KG1 (cell line): ENCODE measurements at places on chromosomes 2 and 18.
A peak's percentile ranks its signal among the peaks of the same experiment; 100 is the strongest.

DNA sequence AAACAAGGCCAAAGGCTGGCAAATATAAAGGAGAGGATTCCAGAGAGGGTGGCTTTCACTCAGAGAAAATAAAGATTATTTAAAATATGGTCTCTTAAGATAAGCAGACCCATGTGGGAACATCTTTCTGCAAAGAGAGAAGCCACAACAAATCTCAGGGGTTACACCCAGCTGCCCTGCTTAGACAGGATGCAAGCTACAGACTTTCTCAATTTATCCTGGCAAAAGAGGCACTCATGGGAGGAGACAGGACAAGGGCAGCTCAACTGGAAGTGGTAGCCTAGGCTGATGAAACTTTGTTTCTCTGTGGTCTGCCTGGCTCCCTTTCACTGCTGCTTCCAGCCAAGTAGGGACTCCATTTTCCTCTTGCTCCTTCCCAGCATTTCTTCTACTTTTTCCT, 25.9 kb upstream of the SULT1C4 start:
- no peak for DNase-seq

DNA sequence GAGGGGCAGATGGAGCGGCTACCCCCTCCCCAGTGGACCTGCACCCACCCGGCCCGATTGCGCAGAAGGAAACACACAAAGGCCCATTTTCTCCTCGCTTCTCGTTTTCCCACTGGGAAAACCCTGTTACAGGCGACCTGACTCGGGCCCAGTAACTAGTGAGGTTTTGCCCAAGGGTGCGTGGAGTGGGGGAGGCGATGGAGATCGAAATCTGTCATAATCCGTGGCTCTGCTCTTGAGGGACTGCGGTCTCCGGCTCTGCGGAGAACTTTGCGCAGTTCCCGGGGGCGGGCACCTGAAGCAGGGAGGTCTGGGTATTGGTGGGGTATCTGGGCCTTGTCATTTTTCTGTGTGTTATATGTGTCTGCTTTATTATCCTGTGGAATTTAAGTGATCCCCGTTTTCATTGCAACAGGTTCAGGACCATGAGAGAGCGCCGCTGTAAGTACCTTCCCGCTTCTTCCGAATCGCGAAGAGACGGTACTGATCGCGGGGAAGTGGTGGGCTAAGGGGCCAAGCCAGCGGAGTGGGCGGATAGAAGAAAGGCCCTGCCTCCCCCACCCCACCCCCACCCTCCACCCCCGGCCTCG, 4.0 kb upstream of the HOXD4 start:
- no peak for DNase-seq

DNA sequence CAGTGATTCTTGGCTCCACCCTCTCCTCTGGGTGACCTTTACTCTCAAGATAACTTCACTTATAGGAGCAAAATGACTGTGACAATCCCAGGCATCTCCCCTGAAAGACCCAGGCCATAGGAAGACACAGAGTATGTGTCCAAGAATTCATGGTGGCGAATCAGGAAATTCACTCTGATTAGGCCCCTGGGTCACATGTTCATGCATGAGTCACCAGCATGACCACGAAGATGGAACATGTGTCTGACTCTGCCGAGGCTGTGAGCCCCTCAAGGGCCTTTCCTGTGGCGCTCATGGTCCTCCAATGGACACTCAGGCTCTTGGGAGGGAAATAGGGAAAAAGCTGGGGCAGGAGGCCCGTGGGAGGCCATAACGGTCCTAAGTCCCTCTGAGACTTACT, 74.0 kb upstream of the TEX51 start:
- no peak for DNase-seq

DNA sequence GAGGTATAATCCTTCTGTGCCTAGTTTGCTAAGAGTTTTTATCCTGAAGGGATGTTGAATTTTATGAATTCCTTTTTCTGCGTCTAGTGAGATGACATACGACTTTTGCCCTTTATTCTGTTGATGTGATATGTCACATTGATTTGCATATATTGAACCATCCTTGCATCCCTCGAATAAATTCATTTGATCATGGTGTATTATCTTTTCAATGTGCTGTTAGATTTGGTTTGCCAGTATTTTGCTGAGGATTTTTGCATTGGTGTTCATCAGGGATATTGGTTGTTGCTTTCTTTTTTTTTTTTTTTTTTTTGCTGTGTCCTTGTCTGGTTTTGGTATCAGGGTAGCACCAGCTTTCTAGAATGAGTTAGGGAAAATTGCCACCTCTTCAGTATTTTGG, 9.1 kb downstream of the GCC2 start:
- no peak for DNase-seq

DNA sequence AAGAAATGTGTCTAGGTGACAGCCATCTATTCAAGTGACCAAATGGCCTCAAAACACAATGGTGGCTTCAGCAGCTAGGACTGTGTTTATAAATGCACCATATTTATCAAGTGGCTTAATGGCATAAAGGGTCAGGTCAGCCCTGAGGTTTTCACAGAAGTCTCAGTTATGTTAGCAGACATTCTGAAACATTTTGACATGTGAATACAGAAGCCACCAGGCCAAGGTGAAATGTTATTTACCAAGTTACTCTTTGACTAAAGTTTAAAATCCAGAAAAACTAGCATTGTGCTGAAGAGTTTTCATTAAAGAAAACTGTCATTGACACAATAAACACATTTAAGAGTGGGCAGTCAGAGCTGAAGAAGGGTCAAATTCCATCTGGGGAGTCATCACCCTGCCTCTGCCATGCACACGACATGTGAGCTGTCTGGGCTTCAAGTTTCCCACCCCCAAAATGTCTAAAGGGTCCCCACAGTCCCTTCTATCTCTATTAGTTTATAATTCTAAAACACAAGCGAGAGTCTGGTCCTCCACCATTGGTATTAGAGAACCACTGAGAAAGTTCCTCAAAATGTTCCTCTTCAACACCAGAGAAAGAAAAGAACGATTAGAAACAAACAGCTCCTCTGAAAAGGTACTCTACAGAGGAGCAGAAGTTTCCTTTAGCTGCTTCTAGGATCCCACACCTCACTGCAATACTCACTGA, 77.5 kb upstream of the FZD5 start:
- no peak for DNase-seq

- no peak for DNase-seq
Measured at GRCh38 chr2:196486146-196486545, 153.4 kb upstream of the CCDC150 start.

- no peak for DNase-seq
Measured at GRCh38 chr2:118250463-118250862, 162.2 kb downstream of the INSIG2 start.

DNA sequence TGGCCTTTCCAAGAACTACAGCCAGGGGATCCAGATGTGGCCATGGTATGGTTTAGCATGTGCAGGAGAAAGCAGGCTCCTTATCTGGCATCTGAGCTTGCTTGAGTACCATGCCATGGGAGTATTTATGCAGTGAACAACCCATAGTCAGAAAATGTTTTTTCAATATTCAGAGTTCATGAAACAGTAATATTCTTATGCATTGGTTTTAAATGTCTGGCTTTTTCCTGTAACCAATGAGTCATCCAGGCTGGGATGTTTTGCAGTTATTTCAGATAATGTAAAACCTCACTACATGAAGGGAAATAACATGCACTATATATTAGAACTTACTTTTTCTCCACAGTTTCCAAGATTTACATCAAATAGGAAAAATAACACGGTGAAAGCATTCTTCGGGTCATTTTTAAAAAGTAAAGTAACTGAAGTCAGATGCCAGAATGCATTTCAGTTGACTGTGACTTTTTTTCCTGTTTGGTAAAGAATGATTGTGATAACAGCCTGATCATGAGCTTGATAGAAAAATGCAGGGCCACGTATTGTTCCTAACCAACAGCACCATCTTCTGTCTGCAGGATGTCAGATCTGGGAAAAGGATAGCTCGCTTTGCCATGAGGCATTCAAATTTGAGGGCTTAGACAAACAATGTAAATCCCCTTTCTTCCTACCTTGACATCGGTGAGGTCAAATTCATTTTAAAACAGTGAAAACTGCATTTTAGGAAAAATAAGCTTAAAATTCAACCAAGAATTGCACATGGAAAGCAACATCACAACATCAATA, 152.8 kb downstream of the DSC3 start:
- no peak for DNase-seq

DNA sequence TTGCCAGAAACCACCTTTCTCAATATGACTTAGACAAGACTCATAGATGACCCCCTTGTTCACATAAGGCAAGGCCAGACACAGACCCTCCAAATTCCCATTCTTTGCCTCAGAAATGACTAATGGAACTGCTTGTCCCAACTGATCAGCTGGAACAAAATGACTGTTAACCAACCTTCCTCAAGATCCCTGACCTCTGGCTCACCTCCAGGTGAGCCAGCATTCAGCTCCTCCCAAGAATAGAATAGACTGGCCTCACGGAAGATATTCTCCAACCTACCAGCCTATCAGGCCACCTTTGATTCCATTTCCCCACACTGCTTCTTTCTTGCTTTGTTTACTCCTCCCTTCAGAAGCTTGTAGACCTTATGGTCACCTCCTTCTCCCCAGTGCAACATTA, 195.7 kb upstream of the VWC2L start:
- DNase-seq = no peak

GRCh38 chr18:70382017-70382416, 93.2 kb downstream of the SOCS6 start:
- DNase-seq = no peak

- peak; percentile 33 for DNase-seq
Measured at GRCh38 chr2:110678457-110679336, 834 bp upstream of the BUB1 start.

DNA sequence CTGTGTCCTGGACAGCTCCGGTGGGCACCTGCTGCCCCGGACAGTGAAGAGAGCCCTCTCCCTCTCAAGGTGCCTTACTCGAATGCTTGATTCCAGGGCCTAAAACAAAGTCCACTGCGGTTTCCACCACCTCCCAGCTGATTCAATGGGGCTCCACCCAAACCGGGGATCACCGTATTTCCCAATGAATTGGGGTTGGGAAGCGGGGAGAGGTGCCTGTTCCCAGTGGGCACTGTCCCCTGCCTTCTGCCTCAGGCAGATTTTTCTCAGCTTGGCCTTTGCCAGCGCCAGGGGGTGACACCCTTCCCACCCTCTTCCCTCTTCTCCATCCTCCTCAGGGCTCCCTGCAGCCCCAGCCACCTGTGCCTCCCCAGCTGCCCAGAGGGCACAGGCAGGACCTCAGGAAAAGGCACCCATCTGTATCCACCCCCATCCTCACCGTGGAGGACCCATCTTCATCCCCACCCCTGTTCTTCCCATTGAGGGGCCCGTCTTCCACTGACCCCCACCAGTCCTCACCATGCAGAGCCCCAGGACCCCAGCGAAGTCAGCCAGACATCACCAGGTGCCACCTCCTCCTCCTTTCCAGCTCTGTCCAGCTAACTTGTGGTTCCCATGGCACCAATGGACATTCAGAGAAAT, 66.7 kb upstream of the HPCAL1 start:
- no peak for DNase-seq
